A549 treated with Hydrocortisone at 1 μM for 4 hours (cell line): ENCODE measurements at places on chromosomes 7 and 10. TPM values are rescaled to one million over a fixed set of nuclear protein-coding genes. Genes with fewer than 3 reads are reported as not detected.

Gene DENND10
- 42.7 to 68.2 TPM (median 54.9 TPM) in 5 replicates for total RNA-seq

Gene ZCCHC24
- total RNA-seq: 2.6 to 4.0 TPM (median 3.6 TPM) in 5 replicates

Gene PRPS1L1
- not detected in 5 replicates for total RNA-seq

Gene THSD7A
- total RNA-seq: 1.3 to 2.7 TPM (median 2.2 TPM) in 5 replicates

Gene ANXA8
- 28.3 to 41.4 TPM (median 35.1 TPM) in 5 replicates for total RNA-seq

Gene ATOH7
- 0.10 to 0.27 TPM (median 0.22 TPM) in 5 replicates for total RNA-seq
